Activated CD4-positive, alpha-beta T cell treated with anti-CD3 and anti-CD28 coated beads for 4 hours (primary cell): ENCODE measurements at places on chromosomes 5 and 9.
A peak's percentile ranks its signal among the peaks of the same experiment; 100 is the strongest.

- no peak for DNase-seq
These were observed 61.5 kb downstream of the RAI14 start for GRCh38 chr5:34717426-34718327.

DNA sequence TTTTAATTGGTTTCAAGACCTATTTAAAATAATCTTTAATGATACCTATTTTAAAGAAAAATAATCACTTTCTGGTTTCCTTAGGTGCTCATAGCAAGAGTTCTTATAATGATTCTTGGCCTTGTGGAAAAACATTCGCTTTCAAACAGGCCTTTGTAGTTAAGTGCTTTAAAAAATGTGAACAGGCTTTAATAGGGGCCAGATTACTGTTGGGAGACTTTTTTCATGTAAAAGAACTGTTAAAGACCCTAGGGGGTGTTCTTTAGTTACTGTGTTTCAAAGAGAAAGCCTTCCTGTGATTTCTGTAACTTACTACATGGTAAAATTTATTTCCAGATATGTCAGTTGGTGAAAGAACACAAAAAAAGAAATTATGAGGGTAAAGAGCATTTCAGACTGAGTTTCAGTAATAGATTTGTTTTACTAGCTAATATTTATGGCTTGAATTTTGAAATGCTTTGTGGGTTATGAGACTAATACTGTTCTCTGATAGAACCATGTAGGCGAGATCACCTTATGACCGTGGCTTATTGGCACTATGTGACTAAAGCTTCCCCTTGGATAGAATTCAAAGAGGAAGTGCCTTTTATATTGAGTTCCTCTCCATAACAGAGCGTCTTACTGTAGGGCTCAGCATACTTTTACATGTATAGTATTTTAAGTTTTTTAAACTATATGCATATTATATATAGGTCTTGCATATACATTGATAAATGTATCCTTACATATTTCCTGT lies 70.7 kb downstream of the CSNK1G3 start:
- DNase-seq: no peak

DNA sequence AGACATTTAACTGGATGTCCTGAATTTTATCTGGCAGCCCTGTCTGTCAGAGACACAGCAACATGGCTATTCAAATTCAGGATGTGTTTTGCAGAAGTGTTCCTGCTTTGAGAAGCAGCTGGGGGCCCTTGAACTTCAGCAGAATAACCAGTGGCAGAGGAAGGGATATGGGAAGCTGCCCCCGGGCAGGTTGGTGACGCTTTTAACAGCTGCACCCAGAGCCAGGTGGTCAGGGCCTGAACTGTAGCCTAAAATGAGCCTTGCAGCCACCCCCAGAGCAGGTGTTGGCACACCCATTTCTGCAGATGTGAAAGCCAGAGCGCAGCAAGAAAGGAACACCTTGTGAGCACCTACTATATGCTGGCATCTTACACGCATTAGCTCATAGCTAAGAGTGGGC lies 128.7 kb upstream of the BOD1 start:
- DNase-seq: no peak

- no peak for DNase-seq
These were observed 10.7 kb downstream of the IFNA5 start for GRCh38 chr9:21294364-21294774.

DNA sequence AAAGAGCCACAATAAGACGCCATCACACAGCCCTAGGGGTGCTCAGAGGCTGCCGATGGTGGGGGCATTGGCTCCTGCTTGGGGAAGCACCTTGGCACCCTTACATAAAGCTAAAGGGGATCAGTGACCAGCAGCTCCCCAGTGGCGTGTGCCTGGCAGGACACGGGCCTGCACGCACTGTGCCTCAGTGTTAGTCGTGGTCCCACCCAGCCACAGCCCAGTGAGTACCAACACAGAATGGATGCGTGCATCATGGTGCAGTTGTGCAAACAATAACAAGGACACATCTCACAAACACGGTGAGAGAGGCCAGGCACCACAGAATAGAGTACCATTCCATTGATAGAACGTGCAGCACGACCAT lies 103.2 kb downstream of the WNK2 start:
- DNase-seq: no peak

GRCh38 chr5:136123236-136123768 lies 9.3 kb upstream of the SMAD5 start:
- DNase-seq: no peak

DNA sequence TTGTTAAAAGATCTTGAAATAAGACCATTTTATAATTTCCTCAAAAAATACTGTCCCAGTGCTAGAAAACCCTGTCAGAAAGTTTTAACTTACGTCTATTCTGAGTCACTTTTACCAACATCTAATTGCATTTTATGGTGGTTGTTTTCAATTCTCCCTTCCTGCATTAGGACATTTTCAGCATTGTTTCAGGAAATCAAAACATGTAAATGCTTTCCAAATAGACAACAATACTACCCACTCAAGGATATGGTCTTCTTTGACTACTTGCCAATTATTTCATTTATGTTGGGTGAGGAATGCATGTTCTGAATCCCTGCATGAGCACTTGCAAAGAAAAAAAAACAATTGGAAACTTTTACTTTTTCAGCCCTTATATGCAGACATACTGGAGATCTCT lies 284.6 kb upstream of the PDE4D start:
- DNase-seq: no peak

DNA sequence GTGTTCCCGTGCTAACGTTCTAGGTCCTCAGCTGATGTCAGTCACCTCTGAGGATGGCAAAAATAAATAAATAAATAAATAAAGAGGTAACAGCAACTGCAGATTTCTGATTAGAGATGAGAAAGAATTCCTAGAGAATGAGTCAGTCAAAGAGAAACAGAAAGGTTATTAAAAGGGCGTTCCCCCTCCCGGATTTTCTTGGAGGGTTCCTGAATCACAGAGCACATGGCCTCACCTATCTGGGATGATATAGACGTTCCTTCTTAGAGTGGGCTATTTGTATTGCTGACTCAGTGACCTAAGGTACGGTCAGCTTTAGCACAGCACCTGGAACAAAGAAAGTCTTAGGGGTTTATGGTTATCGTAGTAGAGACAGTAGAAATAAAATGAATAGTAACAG lies 30.6 kb downstream of the HTR4 start:
- DNase-seq: no peak

DNA sequence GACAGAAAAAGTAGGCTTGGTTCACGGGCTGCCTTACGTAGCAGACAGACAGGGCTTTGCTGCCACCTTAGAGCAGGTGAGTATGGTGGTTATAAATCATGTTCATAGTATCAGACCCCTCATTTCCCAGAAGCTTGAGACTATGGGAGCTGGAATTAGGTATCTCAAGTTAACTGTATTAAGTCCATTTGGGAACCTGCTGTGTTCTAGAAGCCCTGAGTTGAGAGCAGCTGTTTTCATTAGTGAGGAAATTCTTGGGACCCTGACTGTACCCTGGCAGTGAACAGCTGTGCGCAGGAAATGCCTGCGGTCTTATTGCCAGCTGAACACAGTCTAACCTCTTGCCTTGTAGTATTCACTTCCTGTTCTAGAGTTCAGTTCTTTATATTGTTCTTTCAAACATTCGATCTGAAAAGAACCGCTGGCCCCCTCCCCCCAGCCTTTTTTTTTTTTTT lies 29.8 kb downstream of the UGCG start:
- peak; percentile 53 for DNase-seq

DNA sequence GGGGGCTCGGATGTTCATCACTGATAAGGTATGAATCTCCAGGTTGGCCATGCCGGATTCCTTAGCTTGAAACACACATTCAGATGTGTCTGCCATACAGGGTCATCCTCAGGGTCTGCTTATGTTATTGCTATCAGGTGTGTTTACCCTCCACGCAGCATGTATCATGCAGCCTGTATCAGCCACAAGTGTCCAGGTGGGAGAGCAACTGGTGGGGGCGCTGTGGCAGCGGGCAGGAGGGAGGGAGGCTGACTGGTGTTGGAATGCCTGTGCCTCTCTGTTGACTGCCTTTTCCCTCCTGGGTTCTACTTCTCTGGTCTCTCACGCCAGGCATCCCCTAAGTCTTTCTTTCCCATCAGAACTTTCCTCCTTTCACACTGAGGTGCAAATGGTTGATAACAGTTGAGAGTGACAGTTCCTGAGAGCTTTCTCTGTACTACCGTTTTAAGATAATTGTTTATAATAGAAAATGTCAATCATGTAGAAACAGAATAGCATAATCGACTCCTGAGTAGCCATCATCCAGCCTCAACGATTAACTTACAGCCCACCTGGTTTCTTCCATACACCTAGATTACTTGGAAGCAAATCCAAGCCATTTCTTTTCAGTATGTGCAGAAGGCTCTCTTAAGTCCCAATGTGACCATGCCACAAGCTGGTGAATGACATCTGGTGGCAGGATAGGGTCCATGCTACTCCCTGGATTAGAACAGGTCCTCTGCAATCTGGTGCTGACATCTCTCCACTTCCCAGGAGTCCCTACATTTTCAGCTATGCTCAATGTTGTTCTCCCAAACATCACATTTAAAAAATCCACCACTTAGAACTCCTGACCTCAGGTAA lies 86.6 kb downstream of the ACER2 start:
- DNase-seq: no peak

DNA sequence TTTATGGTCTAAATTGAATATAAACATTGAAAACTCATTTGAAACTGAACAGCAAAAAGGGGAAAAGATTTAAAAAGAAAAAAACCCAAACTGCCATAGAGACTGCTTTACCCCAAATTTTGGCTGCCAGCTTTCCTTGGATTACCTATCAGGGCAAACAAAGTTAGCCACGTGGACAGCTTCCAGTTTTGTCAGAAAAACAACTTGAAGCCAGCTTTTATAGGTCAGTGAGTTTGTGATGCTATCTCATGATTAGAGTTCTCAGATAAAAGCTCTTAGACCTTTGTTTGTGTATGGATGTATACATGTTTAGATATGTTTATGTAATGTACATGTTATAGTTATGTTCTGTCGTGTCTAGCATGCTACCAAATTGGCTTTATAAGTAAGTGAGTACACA lies 16.1 kb downstream of the FBP2 start:
- DNase-seq: no peak

GRCh38 chr5:159792180-159792579 lies 124.1 kb upstream of the ADRA1B start:
- no peak for DNase-seq

DNA sequence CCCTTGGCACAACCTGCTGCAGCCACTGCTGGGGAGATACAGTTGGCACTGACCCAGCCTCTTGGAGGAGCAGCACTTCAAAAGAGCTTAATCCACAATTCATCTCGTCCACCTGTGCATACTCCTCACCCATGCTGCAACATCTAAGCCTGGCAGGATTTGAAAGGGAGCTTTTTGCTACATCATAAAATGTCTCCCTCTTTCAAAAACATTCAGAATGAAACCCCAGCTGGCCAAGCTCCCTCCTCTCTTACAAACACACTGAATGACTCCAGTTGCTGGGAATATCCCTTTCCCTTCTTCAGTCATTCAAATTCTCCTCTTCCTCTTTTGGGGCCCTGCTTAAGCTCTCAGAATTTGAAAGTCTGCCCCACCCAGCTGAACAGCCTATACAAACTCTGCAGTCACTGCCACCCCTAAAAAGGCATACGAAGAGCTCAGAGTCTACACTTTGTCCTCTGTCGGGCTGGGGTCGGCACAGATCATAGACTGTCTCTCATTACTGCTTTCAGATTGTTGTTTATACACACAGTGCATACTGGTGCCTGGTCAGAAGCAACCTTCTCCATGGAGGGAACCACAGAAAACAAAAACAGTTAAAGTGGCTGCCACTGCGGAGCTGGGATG lies 8.8 kb upstream of the C5orf15 start:
- no peak for DNase-seq

GRCh38 chr5:4387290-4387689 lies 752.8 kb upstream of the ADAMTS16 start:
- no peak for DNase-seq
